NCI-H2029 treated with DMSO at 0.1 percent for 48 hours (cell line): ENCODE measurements at places on chromosomes 3 and 15.

GRCh38 chr3:40895109-40895508 lies 304.2 kb upstream of the CTNNB1 start:
- no peak for DNase-seq

DNA sequence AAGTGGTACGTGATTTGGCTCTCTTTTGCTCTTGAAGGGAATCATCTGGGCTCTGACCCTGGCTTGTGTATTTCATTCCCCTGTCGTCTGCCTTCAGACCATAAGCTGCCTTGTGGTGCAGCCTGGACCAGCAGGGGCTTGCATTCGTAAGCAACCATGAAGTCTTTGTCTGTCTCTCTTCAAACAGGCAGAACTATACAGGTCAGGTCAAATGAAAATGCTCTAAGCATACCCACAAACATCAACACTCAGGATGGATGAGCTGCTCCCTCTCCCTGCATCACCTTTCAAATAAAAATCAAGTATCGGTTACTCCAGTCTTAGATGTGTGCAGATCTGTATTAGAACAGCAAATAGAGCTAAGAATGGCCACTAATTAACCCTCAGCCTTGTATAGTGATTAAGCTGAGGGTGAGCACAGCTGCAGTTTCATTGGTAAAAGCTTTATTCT lies 268.6 kb upstream of the UBE2E1 start:
- DNase-seq, result no peak

DNA sequence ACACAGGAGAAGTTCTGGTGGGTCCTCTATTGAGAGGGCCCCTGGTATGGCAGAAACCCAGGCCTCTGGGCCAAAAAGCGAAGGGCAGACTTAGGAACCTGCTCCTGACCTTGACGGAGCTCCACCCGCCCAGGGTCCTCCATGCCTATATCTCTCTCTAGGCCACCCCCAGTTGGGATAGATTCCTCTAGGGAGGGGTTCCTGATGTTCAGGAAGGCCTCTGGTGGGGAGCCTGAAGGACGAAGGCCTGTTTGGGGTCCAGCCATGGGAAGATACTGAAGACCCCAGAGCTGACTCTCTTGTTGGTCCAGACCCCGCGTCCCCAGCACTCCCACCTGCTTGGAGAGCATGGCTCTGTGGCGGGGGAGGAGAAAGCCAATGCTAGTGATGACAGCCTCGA lies 104.2 kb downstream of the CORO2B start:
- no peak for DNase-seq

DNA sequence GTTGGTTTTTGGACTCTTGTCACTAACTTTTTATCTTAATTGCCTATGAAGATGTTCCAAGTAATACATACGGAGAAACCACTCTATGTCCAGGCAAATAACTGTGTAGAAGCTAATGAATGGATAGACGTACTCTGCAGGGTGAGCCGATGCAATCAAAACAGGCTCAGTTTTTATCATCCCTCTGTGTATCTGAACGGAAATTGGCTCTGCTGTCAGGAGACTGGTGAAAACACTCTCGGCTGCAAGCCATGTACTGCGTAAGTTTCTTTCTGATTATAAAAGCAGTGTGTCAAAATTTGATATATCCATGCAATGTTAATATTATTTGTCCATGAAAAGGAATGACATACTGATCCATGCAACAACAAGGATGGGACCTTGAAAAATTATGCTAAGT lies 121.6 kb downstream of the RASA2 start:
- no peak for DNase-seq

GRCh38 chr15:33243869-33244268 lies 49.4 kb upstream of the FMN1 start:
- DNase-seq, result no peak

GRCh38 chr3:195609229-195609628 lies 25.5 kb upstream of the APOD start:
- no peak for DNase-seq

GRCh38 chr15:23446215-23447106 lies 582 bp downstream of the GOLGA6L2 start:
- DNase-seq, result no peak
